ENCODE measurements at places on chromosomes 5 and 9.

DNA sequence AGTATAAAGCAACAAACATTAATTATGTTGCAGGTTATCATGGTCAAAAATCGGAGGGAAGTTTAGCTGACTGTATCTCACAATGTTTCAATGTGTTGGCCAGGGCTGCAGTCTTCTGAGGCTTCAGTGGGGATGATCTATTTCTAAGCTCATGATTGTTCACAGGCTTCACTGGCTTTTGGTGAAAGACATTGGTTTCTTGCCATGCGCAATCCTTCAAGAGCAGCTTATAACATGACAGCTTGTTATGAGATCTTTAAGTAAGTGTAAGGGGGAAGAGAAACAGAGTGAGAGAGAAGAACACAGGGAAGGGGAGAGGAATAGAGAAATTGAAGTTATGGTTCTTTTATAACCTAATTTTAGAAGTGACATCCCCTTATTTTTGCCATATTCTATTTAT lies 385.9 kb upstream of the CHD1 start:
- DNase-seq: no peak

GRCh38 chr9:70117835-70118319 lies 74.2 kb downstream of the MAMDC2 start:
- peak; percentile 17 for DNase-seq

DNA sequence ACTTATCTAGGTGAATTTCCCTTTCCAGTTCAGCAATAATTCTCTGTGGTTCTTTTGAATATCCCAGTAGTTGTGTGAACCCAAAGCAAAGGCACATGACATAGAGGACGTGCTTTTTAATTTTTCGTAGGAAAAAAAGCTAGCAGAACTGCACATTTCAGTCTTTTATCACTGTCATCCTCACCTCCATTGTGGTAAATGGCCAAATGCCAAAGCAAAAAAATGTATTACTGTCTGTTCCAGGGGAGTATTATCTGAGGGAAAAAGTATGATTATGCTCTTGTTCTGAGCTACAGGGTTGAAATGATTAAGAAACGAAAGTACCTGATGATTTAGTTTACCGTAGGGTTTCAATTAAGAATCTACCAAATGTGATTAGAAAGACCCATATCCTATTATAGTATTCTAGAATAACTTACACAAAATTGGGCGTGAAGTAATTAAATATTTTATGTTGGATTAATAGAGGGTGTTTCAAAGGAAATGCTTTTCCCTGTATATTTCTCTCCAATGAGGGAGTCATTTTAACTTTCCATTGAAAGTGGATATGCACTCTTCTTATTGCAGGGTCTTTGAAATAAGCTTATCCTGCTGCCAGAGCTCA lies 62.7 kb downstream of the CAVIN4 start:
- DNase-seq: no peak

DNA sequence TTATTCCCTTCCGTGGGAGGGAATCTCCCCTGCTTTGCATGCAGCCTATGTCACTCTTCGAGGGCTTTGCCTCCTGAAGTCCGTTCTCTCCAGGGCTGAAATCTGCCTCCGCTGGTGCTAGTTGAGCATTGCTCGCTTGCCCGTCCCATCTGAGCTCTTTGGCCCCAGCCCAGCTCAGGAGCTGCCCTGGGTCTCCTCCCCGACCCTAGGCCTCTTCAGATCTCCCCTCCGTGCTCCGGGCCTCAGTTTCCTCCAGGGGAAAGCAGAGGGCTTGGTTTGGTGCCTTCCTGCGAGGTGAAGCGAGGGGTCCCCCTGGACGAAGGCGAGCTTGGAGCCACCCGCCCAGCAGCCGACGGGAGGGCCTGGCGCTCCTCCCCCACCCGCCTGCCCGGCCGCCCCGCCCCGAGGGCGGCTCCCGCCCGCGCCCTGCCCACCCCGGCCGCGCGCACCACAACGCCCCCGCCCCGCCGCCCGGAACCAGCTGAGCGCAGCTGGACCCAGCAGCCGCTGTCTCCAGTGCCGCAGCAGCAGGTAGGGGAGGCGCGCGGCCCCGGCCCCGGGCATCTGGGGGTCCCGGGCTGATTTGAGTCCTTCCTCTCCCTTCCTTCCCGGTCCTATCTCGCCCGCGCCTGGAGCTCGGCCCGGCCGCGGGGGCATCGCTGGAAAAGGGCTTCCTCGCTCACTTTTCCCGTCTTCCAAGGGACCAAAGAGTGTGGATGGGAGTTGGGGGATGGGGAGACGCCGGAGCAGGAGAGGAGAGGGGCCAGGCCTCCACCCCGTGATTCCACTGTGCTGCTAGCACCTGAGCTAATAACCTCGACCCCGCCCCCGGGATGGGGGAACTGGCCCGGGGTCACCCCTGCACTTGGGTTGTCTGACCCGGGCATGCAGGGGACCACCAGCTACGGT lies at the start of gene GSN:
GSN (plus strand) TSS at position 474 of the 909 bp plus-strand sequence. CDS start 33,810 bp downstream, outside the sequence.
- DNase-seq: peak; percentile 85

DNA sequence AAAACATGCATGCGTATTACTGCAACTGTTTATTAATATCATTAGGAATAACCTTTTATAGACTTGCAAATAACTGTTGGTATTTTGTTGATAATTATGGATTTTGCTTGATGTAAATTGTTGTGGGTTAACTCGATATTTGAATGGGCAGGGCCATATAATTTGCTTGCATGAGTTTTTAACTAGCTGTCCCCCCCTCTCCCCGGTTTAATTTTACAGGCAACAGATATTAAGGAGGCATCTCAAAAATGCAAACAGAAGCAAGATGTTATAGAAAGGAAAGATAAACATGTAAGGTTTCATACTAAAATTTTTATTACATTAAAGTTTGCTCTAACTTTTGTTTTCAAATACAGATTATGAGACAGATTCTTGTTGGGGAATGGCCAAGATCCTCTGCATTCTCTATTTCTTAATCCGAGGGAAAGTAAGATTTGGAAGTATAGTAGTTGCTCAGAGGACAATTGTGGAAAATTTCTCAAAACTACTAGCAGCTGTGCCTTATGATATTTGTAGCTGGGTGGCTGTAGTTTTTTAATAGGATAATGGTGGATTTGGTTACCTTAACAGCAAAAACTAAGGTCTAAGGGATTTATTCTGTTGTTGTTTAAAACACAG lies 27.3 kb downstream of the SMC5 start:
- no peak for DNase-seq

DNA sequence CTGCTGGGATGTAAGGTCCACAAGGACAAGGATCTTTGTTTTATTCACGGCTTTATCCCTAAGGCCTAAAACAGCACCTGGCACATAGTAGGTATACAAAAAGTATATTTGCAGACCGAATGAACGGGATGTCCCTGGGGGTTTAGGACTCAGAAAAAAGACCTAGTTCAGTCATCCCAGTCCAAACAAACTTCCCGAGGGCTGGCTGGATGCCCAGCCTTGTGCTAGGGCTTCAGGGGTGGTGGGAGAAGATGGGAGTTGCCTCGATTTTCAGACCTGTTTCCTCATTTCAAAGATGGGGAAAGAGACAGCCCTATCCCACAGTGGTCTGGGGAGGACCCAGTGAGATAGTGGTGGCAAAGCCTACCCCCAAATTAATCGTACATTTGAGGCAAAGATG lies 3.0 kb upstream of the PROB1 start:
- DNase-seq: no peak

Data from AG08395 (cell line).